NCI-H1048 (cell line): ENCODE measurements at places on chromosomes 4 and X.
A peak's percentile ranks its signal among the peaks of the same experiment; 100 is the strongest.

DNA sequence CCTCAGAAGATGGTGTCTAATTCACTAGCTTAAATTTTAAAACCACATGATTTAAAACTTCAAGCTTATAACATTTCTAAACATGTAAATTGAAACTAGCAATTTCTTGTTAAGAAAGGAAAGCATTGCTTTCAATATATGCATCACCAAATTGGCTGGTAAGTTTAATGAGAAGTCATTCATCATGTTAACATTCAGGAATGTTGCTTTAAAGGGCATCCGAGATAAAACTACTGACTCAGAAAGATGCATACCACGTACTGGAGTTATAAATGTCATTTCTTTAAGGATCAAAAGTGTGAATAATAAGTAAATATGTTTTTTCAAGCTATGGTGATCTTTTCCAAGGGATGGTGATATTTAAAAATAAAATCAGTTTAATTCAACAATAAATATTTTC lies 83.3 kb upstream of the VCX2 start:
- no peak for DNase-seq

- no peak for DNase-seq
Measured at GRCh38 chr4:85496933-85497332, 22.0 kb downstream of the ARHGAP24 start.

DNA sequence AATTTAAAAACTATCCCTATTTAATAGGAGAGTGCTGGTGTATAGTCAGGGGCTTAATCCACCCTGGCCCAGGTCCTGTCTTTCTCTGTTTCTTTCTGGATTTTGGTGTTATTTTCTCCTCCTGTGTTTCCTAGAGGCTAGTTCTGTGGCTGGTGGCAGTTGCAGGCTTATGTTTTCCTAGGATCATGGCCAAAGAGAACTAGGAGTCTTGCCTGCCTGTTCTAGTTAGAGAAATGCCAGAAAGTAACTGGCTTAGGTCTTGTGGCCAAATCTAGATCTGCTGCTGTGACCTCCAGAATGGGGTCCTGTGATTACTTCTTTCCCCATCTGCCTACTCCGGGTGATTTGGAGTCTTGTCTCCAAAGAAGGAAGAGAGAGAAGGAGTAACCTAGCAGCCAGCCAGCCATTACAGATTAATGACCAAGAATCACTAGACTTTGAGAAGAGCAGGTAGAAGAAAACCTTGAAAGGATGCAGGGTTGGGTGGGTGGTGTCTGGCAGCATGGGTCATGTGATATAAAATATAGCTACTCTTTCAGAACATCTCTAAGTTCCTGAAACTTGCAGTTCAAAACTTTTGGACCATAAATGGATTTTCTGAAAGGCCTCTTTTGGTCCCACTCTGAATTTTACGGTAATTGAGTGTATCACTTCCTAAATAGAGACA lies 117.9 kb downstream of the STIM2 start:
- no peak for DNase-seq

- peak; percentile 38 for DNase-seq
Measured at GRCh38 chr4:121656269-121656641, 40.5 kb downstream of the ANXA5 start.

- no peak for DNase-seq
Measured at GRCh38 chrX:110276778-110277177, 41.1 kb downstream of the AMMECR1 start.

DNA sequence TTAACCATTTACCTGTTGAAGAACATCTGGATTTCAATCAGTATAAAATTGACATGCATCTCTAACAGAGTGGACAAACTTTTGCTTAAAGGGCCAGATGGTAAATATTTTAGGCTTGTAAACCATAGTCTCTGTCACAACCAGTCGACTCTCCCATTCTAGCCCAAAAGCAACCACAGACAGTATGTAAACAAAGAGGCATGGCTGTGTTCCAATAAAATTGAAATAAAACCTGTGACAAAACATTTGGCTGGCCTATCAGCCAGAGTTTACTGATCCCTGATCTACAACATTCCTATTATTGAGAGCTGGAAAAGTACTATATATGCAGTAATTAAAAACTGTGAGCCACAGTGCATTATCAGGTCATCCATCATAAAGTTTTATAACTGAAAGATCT lies 3.2 kb downstream of the CENPC start:
- no peak for DNase-seq

- DNase-seq, result no peak
Measured at GRCh38 chr4:26105815-26106699, 192.0 kb downstream of the SMIM20 start.

GRCh38 chr4:115834441-115834840 lies 721.0 kb upstream of the NDST4 start:
- DNase-seq, result no peak

GRCh38 chrX:115367455-115367854 lies 77.9 kb downstream of the LUZP4 start:
- no peak for DNase-seq

GRCh38 chr4:48686369-48686768 lies 93.7 kb downstream of the FRYL start:
- DNase-seq, result no peak
